Fibroblast of lung (primary cell): ENCODE measurements at places on chromosomes 3 and 15. TPM values are rescaled to one million over a fixed set of nuclear protein-coding genes. Genes with fewer than 3 reads are reported as not detected.

Gene C15orf62
- total RNA-seq = under 0.01 and 0.17 TPM in 2 replicates

Gene NISCH
- total RNA-seq = 51.4 and 69.9 TPM in 2 replicates

Gene PRR20G
- total RNA-seq = not detected in 2 replicates

Gene IGF1R
- total RNA-seq = 16.7 and 28.6 TPM in 2 replicates

Gene PAQR9
- not detected in 2 replicates for total RNA-seq

Gene HDAC11
- 17.7 and 23.1 TPM in 2 replicates for total RNA-seq

Gene CCRL2
- total RNA-seq = 0.26 and 0.33 TPM in 2 replicates

Gene CELSR3
- 0.77 and 2.1 TPM in 2 replicates for total RNA-seq

Gene GP9
- not detected in 2 replicates for total RNA-seq

Gene SHF
- 3.3 and 3.6 TPM in 2 replicates for total RNA-seq

Gene BCHE
- total RNA-seq = 29.0 and 34.7 TPM in 2 replicates

Gene COLQ
- 0.26 and 0.33 TPM in 2 replicates for total RNA-seq

Gene SEMA5B
- total RNA-seq = not detected in 2 replicates

Gene CADM2
- total RNA-seq = under 0.01 TPM in 1 of 2 replicates, not detected in the other

Gene PLAAT1
- not detected in 2 replicates for total RNA-seq

Gene RFT1
- 9.0 and 9.7 TPM in 2 replicates for total RNA-seq

Gene CACNA1D
- 0.17 and 0.77 TPM in 2 replicates for total RNA-seq

Gene ZMYND10
- 0.26 and 0.83 TPM in 2 replicates for total RNA-seq

Gene STRA6
- total RNA-seq = 0.17 TPM in 1 of 2 replicates, not detected in the other

Gene GOLGA8G
- not detected in 2 replicates for total RNA-seq

Gene TRMT10C
- 23.8 and 32.1 TPM in 2 replicates for total RNA-seq

Gene PEX5L
- 0.51 and 5.9 TPM in 2 replicates for total RNA-seq

Gene GMPS
- total RNA-seq = 20.5 and 20.6 TPM in 2 replicates

Gene CXCR6
- not detected in 2 replicates for total RNA-seq

Gene PSTPIP1
- total RNA-seq = 0.77 and 1.5 TPM in 2 replicates

Gene CNTN4
- 0.17 and 0.51 TPM in 2 replicates for total RNA-seq

Gene ARMC8
- 45.9 and 49.6 TPM in 2 replicates for total RNA-seq

Gene RHOV
- under 0.01 TPM in 1 of 2 replicates, not detected in the other for total RNA-seq

Gene ONECUT1
- under 0.01 TPM in 1 of 2 replicates, not detected in the other for total RNA-seq

Gene IL20RB
- total RNA-seq = 0.51 and 3.0 TPM in 2 replicates

Gene BRPF1
- total RNA-seq = 12.2 and 12.3 TPM in 2 replicates

Gene FANCD2OS
- not detected in 2 replicates for total RNA-seq

Gene ZPLD1
- 0.17 TPM in 1 of 2 replicates, not detected in the other for total RNA-seq

Gene CLDN11
- total RNA-seq = 107 and 131 TPM in 2 replicates

Gene LRRC49
- total RNA-seq = 20.5 and 31.5 TPM in 2 replicates

Gene TMEM42
- total RNA-seq = 17.2 and 25.3 TPM in 2 replicates

Gene RTP1
- total RNA-seq = under 0.01 TPM in 1 of 2 replicates, not detected in the other

Gene PODXL2
- total RNA-seq = 0.50 and 0.77 TPM in 2 replicates

Gene ARPP21
- total RNA-seq = not detected in 2 replicates

Gene TMCO5A
- total RNA-seq = not detected in 2 replicates

Gene SPINT1
- total RNA-seq = under 0.01 TPM in 2 replicates

Gene PGBD4
- total RNA-seq = 2.6 and 3.0 TPM in 2 replicates

Gene HTR3E
- not detected in 2 replicates for total RNA-seq

Gene SPATA12
- not detected in 2 replicates for total RNA-seq

Gene SEMA6D
- 9.5 and 13.4 TPM in 2 replicates for total RNA-seq

Gene C2CD4B
- not detected in 2 replicates for total RNA-seq

Gene FHIT
- total RNA-seq = 2.1 and 2.3 TPM in 2 replicates

Gene CLRN1
- not detected in 2 replicates for total RNA-seq

Gene MKRN2OS
- not detected in 2 replicates for total RNA-seq

Gene MESP1
- total RNA-seq = 0.26 and 1.3 TPM in 2 replicates

Gene ATP13A5
- total RNA-seq = not detected in 2 replicates

Gene ZKSCAN7
- 8.5 and 13.2 TPM in 2 replicates for total RNA-seq
